NCI-H2081 (cell line): ENCODE measurements at places on chromosomes 4 and X.

DNA sequence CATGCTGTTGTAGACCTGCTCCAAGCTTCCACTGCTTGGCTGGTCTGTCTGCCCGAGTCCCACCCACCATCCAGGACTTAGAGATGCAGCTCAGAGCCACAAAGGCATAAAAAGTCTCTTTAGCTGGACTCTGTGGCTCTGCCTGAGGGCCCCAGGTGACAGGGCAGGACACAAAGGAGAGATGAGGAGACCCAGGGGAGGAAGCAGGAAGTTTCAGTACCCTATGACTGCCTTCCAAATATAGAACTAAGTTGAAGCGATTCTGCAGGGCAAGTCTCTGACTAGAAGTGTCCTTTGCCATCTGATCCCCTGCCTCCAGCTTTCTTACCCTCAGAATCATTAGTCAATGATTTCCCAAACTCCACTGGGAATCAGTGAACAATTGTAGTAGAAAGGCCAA is 11.2 kb upstream of the CXCR3 start:
- DNase-seq = no peak

- no peak for DNase-seq
Observed at GRCh38 chrX:39476604-39477021, 621.1 kb downstream of the BCOR start.

- DNase-seq = no peak
Observed at GRCh38 chrX:12961196-12961718, 13.7 kb upstream of the TMSB4X start.

DNA sequence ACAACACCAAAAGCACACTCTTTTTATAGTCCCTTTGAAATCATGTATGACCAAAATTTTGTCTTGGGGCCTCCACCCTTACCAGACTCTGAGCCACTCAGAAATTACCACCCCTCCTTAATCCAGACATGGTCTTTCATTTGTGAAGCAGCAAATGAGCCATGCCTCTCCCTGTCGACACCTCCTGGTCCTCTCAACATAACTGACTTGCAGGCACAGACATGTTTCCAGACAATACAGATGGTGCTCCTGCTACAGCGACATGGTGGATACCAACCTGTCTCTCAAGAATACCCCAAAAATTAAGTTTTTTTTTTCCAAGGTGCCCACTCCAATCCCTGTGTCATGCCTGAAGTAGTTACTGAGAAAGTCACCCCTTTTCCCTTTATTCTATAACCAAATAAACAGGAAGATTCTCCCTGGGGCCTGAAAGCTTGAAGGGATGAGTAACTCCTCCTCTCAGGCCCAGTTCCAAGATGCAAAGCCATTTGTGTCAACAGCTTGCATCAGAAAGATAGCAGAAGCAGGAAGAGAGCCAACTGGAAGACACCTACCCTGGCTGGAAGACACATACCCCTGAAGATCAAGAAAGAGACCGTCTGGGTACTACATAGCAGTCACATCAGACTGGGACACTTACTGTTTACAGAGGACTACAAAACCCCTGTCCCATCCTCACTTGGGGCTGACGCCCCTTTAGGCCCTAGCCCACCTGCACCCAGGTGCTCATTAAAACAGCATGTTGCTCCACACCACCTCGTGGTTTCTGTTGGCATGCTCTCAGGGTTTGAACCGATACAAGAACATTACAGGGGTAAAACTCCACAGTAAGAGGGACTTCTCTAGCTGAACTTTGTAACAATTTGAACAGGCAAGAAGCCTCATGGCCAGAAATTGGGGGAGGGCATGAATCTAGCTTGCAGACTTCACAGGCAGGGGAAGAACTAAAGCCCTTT is 5.5 kb upstream of the UGT2B17 start:
- no peak for DNase-seq

GRCh38 chr4:83308672-83309071 is 24.1 kb upstream of the COQ2 start:
- DNase-seq = no peak
